Caudate nucleus (tissue), 63 donors: ENCODE measurements at places on chromosomes 4 and X.
A peak's percentile ranks its signal among the peaks of the same experiment; 100 is the strongest.

DNA sequence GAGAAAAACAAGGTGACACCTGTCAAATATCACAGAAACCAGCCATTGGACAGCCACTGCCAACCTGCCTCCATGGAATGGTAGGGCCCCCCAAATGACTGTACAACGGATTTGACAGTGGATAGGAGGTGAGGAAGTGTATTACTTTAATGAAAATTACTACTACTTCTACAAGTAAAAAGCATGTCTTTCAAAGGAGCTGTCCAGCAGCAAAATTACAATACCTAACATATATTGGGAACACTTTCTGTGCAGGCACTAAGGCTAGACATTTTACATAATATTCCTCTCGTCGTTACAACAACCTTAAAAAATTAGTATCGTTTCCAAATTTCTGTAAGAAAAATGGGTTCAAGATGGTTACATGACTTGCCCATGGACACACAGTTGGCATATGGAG, 14.9 kb downstream of the PPP3CA start:
- DNase-seq, result no peak

GRCh38 chrX:37816766-37817165, 30.6 kb downstream of the DYNLT3 start:
- DNase-seq, result no peak

GRCh38 chr4:17010426-17011087, 112.1 kb upstream of the LDB2 start:
- peak; percentile 20 for DNase-seq

- DNase-seq, result no peak
These were observed at the start of gene TLR8 for GRCh38 chrX:12906046-12906761. Gene TLR8 (plus strand): TSS chrX:12906620. CDS start chrX:12906707, 87 bp downstream.

GRCh38 chr4:85488416-85488815, 13.5 kb downstream of the ARHGAP24 start:
- no peak for DNase-seq
